Stimulated activated CD8-positive, alpha-beta memory T cell treated with anti-CD3 and anti-CD28 coated beads, Interleukin-7, amount 100 ng/mL, for 1 hour (primary cell): ENCODE measurements at places on chromosomes 5 and 9.

DNA sequence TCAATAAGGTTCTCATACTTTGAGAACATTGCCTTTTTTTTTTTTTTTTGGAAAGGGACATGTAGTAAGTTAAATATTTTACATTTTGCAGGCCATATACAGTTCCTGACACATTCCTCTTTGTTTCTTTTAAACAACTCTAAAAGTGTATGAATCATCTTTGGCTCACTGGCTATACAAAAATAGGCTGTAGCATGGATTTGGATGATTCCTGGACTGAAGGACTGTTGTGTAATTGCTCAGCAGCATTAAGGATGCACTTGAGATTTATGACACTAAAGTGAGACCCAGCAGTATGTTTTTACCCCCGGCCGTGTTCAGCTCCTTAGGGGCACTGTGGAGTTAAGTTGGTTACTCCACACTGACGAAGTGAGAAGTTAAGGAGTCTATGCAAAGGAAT, 41.3 kb downstream of the VPS13A start:
- no peak for DNase-seq

GRCh38 chr5:153813901-153814300, 224.8 kb downstream of the FAM114A2 start:
- no peak for DNase-seq

- no peak for DNase-seq
These were observed 8.8 kb downstream of the ZNF608 start for GRCh38 chr5:124737651-124738050.

DNA sequence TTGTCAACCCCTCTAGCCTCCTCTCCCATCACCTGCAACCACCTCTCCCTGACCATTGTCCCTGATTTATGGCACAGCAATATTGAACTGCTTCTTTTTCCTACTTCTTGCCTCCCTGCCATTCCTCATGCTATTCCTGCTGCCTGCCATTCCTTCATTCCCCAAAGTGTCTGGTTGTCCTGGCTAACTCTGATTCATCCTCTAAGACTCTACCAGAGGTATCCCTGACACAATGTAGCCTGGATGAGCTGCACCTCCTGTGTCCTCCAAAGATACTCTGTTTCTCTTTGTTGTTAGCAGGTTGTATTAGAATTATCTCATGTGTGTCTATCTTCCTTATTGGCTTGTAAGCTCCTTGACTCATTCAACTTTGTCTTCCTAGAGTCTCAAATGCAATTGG, 53.5 kb upstream of the PTPN3 start:
- DNase-seq, result no peak

DNA sequence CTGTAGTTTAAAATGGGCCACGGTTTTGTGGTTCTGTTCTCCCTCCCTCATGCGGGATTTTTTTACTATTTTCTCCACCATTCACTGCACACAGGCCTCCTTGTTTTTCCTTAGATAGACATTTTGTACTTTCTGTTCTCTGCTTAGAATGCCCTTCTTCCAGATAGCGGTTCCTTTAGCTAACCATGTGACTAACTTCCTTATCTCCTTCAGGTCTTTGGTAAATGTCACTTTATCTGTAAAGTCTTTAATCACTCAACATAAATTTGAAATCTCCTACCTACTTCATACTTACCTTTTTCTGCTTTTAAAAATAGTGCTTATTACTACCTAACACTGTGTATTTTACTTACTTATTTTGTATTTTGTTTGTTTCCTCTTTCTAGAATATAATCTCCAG, 15.0 kb downstream of the FER start:
- no peak for DNase-seq
